ENCODE measurements at places on chromosomes 5 and 9. TPM values are rescaled to one million over a fixed set of nuclear protein-coding genes. Genes with fewer than 3 reads are reported as not detected.

The KCNN2 gene
- 8.2 TPM for total RNA-seq

The MELK gene
- 71.4 TPM for total RNA-seq

The TSSK1B gene
- total RNA-seq = not detected

The KCNT1 gene
- total RNA-seq = 0.10 TPM

The PRSS3 gene
- total RNA-seq = not detected

The CTXN3 gene
- total RNA-seq = not detected

The CYLC2 gene
- not detected for total RNA-seq

The LCN2 gene
- total RNA-seq = not detected

The ADGRD2 gene
- total RNA-seq = not detected

The TMC1 gene
- total RNA-seq = not detected

The FAM200C gene
- 6.3 TPM for total RNA-seq

The SPATA31A3 gene
- not detected for total RNA-seq

The RNF183 gene
- total RNA-seq = not detected

The GGTA1 gene
- not detected for total RNA-seq

The FNIP1 gene
- total RNA-seq = 21.5 TPM

The GPR150 gene
- not detected for total RNA-seq

The MYMK gene
- not detected for total RNA-seq

The IFNA21 gene
- not detected for total RNA-seq

The CETN3 gene
- 43.7 TPM for total RNA-seq

The NXNL2 gene
- 4.1 TPM for total RNA-seq

The CCDC152 gene
- total RNA-seq = 6.6 TPM

The PCDHGA6 gene
- total RNA-seq = not detected

The BAAT gene
- not detected for total RNA-seq

The SNCAIP gene
- 7.4 TPM for total RNA-seq

The ZBED3 gene
- 1.6 TPM for total RNA-seq

The ZNF454 gene
- 1.3 TPM for total RNA-seq

The MAMDC4 gene
- 1.2 TPM for total RNA-seq

The PCDHGB1 gene
- not detected for total RNA-seq

The INSL4 gene
- not detected for total RNA-seq

The KLF4 gene
- total RNA-seq = 2.5 TPM

The DIPK1B gene
- total RNA-seq = 75.7 TPM

The ANKRD33B gene
- 1.6 TPM for total RNA-seq

The GLRA1 gene
- not detected for total RNA-seq

The NR5A1 gene
- total RNA-seq = 0.30 TPM

The TRPM3 gene
- total RNA-seq = 2.0 TPM

The SHB gene
- total RNA-seq = 11.6 TPM

The DIMT1 gene
- total RNA-seq = 65.4 TPM

The RORB gene
- total RNA-seq = 0.52 TPM

The TMEM141 gene
- 80.6 TPM for total RNA-seq

The IFNW1 gene
- not detected for total RNA-seq

The KIF24 gene
- total RNA-seq = 4.5 TPM

The CDX1 gene
- total RNA-seq = 0.62 TPM

The PIP5KL1 gene
- 3.4 TPM for total RNA-seq

The NPR3 gene
- total RNA-seq = 0.04 TPM

The TYRP1 gene
- 0.26 TPM for total RNA-seq

The IRX2 gene
- 74.9 TPM for total RNA-seq

Measured in H7 (cell line).